ENCODE measurements at places on chromosomes 12 and 14.

- no peak for DNase-seq
Measured at GRCh38 chr12:112386726-112387125, 4.5 kb upstream of the HECTD4 start.

DNA sequence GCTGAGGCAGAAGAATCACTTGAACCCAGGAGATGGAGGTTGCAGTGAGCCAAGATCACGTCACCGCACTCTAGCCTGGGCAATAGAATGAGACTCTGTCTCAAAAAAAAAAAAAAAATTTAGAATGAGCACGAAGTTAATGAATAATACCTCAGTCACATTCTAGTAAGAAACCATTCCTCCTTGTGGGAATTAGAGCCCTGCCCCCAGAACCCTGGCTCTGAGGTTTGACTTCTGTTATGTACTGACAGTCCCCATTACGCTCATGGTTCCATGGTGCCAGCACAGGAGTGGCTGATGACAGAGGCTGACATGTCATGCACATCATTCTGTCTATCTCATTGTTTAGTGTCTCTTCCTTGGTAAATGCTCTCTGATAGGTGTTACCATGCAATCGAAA is 132.6 kb upstream of the FGD4 start:
- no peak for DNase-seq

GRCh38 chr12:1914114-1914911 is 4.1 kb downstream of the CACNA2D4 start:
- DNase-seq: no peak

GRCh38 chr12:31618228-31619025 is 27.5 kb upstream of the DENND5B start:
- DNase-seq: no peak

- peak; percentile 73 for DNase-seq
Measured at GRCh38 chr14:51396222-51396815, 156.3 kb downstream of the TMX1 start.
